Hippocampal formation (tissue), 2 donors: ENCODE measurements at places on chromosomes 6 and 20.

DNA sequence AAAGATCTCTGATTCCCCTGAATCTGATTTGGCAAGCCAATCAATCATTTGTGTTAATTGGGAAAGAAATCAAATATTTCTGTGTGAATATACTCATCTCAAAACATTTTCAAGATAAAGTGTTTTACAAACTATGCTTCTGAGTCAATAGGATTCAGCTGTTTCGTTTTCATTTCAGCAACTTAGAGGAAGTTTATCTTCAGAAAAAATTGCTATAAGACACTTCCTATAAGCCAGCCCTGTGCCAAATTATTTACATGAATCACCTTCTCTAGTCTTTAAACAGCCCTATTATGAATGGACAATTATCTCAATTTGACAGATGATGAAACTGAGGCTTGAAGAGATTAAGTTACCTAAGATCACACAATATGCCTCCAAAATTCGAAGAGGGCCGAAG is 10.9 kb downstream of the DEFB129 start:
- no peak for DNase-seq

DNA sequence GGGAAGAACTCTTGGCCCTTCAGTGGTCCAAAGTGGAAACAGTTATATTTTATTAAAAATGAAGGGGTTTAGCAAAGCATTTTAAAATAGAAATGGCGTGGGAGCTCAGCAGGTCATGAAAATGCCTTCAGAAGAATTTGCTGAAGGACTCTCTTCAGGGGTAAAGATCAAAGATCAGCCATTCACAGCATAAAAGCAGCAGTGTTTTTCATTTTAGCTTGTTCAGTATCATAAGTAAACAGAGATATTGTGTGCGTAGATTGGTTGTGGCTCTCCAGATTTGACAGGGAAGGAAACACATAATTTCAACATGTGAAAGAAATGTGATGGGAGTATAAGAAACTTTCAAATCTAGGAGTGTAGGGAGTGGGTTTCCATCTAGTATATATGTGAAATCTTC is 519.2 kb upstream of the MAP3K7 start:
- no peak for DNase-seq

GRCh38 chr20:19257865-19258264 is 45.4 kb downstream of the SLC24A3 start:
- DNase-seq, result no peak

GRCh38 chr20:50611128-50611810 is 80.1 kb downstream of the RIPOR3 start:
- no peak for DNase-seq

GRCh38 chr6:145668844-145669243 is 66.5 kb downstream of the EPM2A start:
- DNase-seq, result no peak

- peak; percentile 70 for DNase-seq
These were observed 19.0 kb downstream of the SMAP1 start for GRCh38 chr6:70686548-70687133.

DNA sequence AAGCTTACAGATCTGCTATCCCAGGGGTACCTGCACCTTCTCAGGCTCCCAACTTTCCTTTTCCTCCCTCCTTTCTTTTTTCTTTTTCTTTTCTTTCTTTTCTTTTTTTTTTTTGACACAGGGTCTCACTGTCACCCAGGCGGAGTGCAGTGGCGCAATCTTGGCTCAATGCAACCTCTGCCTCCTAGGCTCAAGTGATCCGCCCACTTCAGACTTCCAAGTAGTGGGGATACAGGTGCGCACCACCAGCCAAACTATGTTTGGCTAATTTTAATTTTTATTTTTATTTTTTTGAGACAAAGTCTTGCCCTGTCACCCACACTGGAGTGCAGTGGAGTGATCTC is 36.0 kb downstream of the PIM1 start:
- DNase-seq, result no peak

DNA sequence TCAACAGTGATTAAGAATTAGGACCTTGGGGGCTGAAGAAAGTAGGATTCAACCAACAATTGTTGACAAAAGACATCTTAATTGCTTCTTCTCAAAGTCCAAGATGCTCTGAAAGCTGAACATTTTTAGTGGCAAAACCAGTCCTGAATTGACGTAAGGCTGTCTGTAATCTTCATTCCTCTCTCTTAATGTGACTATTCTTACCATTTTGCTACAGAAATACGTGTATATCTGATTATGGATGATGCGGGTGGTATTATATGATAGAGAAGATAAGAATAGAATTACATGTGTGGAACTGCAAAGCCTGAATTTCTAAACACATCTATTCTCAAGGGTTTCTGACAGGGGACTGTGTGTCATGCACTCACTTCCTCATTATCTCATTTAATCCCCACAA is 130.3 kb upstream of the SASH1 start:
- DNase-seq, result no peak

DNA sequence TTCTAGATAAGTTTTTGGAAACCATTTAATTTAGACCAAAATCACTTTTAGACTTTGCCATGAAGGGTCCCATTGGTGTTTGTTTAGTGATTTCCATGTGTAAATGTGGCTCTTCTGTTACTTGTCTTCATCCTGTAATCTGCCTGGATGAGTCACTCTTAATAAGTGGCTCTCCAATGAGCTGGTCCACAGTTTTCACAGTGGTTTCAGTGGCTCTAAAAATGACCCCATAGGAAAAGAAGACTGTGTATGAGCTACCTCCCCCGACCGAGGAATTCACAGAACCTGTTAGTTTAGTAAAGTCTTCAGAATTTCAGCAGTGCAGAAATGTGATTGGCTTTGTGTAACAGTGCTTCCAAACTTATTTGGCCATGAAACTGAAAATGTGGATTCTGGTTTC is 492.0 kb upstream of the MARCKS start:
- no peak for DNase-seq

DNA sequence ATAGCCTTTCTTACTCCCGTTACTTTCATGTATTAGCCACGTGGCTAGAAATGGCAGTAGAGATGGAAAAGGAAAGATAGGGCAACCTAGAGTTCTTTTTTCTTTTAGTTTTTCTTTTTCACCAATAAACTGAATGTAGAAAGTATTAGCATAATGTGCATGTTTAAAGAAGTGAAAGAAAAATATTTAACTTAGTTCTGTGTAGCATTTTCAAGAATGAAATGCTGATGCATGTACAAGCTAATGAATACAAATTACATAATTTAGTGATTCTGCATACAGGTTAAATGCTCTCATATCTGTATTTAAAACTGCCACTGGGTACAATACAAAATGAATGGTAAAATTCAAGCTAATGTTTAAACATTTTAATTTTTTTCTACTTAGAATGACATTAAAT is 22.6 kb upstream of the IL20RA start:
- DNase-seq, result no peak

GRCh38 chr6:169170583-169170955 is 83.1 kb downstream of the THBS2 start:
- DNase-seq, result no peak

DNA sequence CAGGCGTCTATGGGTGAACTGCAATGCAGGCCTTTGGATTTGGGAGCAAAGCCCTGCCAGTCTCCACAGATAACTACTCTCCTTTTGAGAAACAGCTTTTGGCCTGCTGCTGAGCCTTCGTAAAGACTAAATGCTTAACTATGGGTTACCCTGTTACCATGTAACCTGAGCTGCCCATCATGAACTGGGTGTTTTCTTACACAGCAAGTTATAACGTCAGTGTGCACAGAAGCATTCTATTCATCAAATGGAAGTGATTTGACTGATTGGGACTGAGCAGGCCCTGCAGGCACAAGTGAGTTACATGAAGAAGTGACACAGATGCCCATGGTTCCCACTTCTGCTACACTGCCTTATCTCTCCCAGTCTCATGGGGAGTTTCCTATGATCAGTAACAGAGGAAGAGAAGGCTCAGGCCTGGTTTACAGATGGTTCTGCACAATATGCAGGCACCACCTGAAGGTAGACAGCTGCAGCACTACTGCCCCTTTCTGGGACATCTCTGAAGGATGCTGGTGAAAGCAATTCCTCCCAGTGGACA is 319.1 kb downstream of the CD83 start:
- DNase-seq, result no peak

- DNase-seq, result no peak
These were observed 110.5 kb downstream of the ANKRD60 start for GRCh38 chr20:58117944-58118343.

- no peak for DNase-seq
These were observed 21.6 kb downstream of the RALGAPA2 start for GRCh38 chr20:20690676-20691476.

GRCh38 chr6:169962604-169963469 is 211.4 kb downstream of the ERMARD start:
- DNase-seq, result no peak

GRCh38 chr6:73388800-73389512 is 5.7 kb upstream of the DDX43 start:
- DNase-seq, result no peak

DNA sequence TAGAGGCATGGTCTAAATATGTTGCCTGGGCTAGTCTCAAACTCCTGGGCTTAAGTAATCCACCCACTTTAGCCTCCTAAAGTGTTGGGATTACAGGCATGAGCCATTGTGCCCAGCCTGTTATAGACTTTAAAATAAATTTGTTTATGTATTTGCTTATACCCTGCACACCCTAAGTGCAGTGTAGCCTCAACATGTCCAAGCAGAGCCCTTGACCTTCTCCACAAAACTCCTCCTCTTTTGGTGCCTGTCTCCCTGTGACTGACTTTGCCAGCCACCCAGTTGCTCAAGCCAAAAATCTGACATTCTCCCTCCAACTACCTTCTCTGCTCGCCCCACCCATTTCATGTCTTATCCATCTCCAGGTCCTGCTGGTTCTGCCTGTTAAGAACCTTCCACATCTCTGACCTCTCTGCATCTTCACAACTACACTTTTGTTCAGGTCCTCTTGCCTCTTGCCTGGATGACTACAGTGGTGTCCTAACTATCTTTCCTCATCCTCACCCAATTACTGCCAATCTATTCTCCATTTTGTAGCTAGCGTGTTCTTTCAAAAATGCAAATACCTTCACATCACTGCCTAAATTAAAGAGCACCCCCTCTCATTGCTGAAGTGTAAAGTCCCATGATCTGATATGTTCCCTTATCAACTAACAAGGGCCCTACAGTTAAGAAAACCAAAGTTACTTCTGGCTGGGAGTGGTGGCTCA is 11.2 kb upstream of the KIFC1 start:
- DNase-seq, result no peak

GRCh38 chr6:49855221-49855620 is 11.1 kb downstream of the CRISP1 start:
- DNase-seq, result no peak

- no peak for DNase-seq
These were observed 147.8 kb downstream of the HS3ST5 start for GRCh38 chr6:114195027-114195365.

DNA sequence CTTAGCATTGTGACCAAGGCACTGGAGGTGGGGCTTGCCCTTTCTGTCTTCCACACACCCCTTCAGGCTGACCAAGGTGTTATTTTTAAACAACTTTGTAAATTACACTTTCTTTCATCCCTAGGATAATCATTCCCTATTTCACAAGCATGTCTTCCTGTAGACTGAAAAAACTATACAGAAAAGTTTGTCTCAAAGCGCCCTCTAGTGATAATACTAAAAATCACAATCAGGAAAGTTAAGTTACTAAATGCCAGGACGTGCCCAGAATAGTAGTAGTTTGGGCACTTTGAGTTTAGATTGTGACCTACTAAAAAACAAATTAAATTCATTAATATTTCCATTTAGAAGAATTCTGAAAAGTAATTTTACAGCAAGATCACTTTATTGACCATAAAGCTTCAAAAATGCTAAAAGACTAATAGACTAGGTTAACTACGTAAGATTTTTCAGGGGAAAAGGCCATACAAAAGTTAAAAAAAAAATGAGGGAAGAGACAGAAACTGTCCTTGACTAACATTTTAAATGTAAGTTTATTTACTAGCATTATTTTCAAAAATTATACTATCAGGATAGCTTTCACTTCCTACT is 123.3 kb upstream of the DUSP22 start:
- DNase-seq, result no peak

GRCh38 chr6:154840363-154840762 is 107.1 kb downstream of the SCAF8 start:
- DNase-seq, result no peak

DNA sequence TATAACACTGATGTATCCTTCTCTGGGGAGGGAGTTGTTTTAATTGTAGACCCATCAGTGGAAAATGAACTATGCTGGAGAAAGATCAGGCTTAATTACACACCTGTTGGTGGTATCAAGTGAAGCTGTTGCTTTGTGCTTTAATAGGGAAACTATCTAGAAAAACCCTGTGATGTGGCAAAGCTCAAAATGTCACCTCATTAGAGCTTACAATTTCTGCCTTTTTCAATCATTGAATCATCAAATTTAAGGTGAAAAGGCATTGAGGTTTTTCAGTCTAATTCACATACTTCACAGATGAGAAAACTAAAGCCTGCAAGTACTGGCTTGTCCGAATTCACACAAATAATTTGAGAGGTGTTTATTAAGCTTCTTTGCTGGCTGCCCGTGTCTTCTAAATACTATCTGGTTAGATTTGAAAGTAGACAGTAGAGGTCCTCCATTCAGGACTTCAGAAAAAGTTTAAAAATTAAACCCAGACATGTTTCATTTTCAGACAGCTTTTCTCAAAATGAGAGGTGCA is 143.3 kb upstream of the MAP3K7 start:
- no peak for DNase-seq

DNA sequence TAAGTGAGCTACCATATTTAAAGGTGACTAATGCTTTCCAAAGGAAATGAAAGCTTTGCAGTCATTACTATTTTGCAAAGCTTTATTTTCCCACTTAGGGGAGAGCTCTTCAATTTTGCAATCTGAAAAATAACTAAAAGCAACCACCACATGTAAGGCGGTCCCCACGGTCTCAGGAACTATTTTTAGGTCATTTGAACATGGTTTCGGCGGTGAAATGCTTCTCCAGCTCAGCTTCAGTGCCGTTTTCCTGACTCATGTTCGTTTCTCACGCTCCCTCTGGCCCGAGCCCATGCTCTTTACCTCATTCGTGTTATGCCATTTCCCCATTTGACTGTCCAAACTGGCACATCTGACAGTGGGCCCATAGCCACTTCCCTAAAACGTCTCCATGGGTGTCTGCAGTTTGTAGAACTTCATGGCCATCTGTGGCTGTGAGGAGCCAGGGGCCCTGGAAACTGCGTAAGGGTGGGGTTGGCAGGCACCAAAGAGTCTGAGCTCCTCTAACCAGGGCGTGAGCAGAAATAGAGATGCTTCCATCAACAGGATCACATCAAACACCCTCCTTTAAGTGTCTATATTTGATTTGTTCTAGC is 46.5 kb downstream of the ADTRP start:
- DNase-seq, result peak; percentile 35

DNA sequence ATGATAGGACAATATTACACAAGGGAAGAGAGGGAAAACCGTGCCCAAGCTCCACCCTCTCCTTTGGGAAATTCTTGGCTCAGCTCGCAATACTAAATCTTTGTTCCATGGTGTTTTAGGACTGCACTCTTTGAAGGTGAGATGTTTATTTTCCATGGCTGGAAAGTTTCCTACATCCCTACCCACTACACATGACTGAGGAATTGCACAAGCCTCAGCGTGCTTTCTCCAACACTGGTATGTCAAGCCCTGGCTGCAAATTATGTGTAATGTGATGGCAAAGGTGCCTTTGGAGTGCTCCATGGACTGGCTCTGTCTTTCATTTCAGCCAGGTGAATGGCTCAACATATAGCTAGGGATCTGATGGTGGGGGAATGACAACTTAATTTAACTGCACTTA is 134.3 kb downstream of the ISM1 start:
- DNase-seq, result no peak
